ENCODE measurements at places on chromosomes 3 and 15.

- DNase-seq = no peak
These were observed 27.3 kb downstream of the ABHD2 start for GRCh38 chr15:89115547-89115946.

DNA sequence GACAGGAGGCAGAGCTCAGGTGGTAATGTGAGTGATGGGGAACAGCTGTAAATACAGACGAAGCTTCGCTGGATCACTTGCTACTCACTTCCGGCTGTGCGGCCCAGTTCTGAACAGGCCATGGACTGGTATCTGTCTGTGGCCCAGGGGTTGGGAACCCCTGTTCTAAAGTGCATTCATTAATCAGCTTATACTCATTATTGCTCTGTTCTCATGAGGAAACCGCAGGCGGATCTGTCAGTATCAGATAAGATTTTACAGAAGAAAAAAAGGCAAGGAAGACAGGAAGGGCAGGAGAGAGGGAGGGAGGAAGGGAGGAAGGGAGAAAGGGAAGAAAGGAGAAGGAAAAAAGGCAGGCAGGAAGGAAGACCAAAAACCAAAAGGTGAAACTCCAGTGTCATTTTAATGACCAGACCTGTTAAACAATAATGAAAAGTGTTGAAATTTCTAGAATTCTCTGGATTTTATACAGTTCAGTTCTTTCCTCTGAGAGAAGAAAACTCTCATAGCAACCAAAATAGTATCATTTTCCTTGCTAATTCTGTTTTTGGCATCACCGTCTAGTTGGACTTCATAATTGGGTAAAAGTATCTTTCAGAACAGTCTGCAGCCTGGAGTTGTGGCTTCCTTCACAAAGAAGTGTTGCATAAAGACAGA lies 128.0 kb upstream of the PROK2 start:
- DNase-seq = no peak

DNA sequence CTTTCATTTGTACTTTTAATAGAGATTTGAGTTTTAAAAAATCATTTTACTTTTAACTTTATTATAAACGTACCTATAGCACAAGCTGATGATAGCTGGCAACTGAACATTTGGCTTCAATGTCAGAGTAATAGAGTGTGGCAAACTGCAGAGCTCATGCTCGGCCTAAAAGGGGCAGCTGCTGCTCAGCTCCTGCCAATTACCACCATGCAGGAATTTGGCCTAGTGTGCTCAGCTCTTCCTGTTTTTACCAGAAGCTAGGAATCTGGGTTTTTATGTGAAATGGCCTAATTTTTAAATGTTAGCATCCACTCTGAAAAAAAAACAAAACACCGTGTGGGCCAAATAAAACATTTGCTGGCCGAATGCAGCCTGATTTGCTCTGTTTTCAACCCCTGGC lies 1.8 kb downstream of the IFT122 start:
- no peak for DNase-seq

DNA sequence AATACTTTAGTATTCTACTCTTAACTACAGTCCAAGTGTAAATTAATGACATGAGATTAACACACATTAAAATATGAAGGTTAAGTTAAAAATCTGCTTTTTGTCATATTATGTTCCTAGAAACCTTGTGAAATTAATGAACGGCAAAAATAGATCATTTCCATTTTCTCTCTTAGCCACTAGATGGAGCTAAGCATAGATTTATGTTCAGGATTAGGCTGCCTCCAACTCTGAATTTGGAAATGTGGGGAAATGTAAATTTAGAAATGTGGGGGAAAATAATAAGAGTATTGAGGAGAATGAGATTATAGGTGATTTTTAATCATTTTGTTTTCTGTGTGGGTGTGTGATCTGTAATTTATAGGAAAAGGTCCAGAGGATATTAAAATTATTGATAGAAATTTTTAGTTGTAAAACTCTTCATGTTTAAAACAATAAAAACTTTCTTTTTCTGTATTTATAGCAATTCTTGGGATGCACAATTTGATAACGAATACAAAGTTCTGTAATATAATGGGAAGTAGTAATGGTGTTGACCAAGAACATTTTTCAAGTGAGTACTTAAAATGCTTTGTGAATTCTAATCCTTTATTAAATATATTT lies 59.2 kb downstream of the TMOD3 start:
- no peak for DNase-seq

GRCh38 chr3:72143966-72144717 lies 359.2 kb upstream of the PROK2 start:
- DNase-seq = no peak

- no peak for DNase-seq
These were observed 92.7 kb downstream of the MYLK start for GRCh38 chr3:123791417-123791816.

DNA sequence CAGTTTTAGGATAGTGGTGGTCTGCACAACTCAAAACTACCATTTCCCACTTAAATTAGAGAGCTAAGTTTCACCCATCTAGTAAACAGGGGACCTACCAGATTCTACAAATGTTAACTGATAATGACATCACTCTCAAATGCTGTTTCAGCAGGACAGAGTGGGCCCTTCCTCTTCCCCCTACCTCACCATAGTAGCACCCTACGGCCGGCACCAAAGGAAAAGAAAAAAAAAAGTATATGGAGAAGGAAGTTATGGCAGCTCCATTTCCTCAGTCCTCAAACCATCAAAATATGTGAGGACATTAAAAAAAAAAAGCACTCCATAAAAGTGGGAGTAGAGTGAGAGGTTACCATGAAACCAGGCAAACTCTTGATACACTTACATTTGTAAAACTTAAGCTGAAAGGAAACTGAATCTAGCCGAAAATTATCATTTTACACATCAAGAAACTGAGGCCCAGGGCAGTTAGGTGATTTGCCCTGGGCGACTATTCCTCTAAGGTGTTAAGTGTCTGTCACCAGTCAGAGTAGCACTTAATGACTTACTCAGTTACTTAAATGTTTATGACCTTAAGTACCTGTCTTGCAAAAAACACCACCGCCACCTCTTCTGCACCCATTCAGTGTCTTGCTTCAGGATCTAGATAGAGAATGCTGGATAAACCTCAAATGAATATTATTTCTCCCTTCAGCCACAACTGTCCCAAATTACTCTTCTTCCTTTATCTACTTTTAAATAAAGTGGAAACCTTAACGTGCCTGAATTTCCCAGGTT lies 2.7 kb downstream of the MSL2 start:
- DNase-seq = no peak

DNA sequence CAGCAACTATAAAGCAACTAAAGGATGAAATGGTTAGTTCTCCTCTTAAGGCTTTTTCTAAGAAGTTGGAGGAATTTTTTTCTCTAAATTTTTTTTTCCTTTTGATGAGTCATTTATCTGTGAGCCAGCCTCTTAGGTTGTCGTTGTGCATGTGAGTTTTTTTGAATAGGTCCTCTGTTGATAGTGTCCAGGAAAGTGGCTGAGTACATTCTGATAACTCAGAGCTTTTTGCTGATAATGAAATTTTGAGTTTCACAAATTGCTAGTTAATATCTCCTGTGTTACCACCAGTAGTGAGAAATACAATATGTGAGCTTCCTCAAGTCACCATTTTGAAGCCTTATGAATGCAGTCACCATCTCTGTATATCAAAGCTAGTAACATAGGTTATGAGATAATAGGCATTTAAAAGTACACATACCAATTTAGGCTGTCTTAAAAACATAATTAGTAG lies 7.1 kb upstream of the LXN start:
- DNase-seq = no peak

- no peak for DNase-seq
These were observed 16.0 kb downstream of the ANKRD63 start for GRCh38 chr15:40266828-40267304.

DNA sequence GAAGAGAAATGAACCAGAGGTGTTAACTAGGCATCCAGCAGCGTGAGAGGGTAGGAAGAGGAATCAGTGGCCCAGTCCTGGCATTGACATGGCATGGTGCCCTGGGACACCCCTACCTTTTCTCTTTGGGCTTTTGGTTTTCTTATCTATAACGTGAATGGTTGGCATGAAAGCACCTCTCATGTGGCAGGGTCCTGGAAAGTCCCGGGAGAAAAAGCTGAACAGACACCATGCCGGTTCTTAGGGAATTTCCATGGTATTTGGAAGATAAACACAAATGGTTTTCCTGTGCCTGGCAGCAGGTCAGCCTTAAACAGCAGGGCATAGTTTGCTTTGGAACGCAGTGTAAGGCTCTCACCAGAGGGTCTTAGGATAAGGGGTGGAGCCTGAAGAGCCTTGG lies 15.4 kb downstream of the ARNT2 start:
- DNase-seq = no peak

DNA sequence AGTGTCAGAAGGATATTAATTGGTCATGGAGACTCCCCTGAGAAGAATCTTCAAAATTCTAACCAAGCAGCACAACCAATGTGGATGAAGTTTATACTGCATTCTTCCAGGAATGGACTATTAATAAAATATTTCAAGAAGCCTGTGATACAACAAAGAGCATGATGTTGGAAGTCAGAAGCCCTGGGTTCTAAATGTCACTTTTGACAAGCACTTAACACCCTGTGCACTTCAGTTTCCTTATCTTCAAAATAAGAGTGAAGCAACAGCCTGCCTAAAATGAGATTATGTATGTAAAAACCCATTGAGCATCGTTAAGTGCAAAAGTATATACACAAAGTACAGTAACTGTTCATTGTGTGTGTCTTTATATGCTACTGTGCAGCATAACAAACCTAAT lies 369.4 kb downstream of the NTRK3 start:
- no peak for DNase-seq

DNA sequence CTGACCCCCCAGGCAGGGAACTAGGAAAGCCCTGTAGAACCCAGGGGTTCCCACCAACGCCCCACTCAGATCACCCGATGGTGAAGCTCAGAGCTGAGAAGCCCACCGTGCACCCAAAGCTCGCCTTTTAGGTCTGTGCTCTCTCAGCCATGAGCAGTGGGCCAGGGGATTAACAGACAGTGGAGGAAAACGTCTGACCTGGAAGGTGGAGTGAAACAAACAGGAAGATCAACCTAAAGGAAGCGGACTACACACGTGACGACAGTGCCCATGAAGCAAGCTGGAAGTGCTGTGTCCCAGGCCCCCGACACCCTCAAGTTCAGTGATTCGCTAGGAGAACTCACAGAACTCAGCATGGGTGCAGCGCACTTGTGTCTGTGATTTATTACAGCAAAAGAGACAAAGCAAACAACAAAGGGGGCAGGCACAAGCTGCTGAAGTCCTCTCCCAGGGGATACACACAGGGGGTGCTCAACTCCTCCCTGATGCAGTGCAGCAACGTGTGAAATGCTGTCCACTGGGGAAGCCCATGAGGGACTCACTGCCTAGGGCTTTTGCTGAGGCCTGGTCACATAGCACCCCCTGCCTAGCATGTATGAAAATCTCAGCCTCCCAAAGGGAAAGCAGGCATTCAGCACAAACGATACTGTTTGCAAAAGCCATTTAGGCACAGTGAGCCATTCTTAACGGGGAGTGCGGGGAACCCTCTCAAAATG lies 43.5 kb downstream of the CFAP92 start:
- DNase-seq = no peak
